ENCODE measurements at places on chromosomes 12 and 14.

GRCh38 chr12:7709969-7710675 is 1.1 kb upstream of the DPPA3 start:
- DNase-seq = no peak

- DNase-seq = no peak
Observed at GRCh38 chr12:91887957-91888356, 257.7 kb downstream of the BTG1 start.

GRCh38 chr12:128269181-128269591 is 2.2 kb downstream of the TMEM132C start:
- no peak for DNase-seq

- no peak for DNase-seq
Observed at GRCh38 chr12:30030693-30031374, 247.1 kb upstream of the TMTC1 start.

DNA sequence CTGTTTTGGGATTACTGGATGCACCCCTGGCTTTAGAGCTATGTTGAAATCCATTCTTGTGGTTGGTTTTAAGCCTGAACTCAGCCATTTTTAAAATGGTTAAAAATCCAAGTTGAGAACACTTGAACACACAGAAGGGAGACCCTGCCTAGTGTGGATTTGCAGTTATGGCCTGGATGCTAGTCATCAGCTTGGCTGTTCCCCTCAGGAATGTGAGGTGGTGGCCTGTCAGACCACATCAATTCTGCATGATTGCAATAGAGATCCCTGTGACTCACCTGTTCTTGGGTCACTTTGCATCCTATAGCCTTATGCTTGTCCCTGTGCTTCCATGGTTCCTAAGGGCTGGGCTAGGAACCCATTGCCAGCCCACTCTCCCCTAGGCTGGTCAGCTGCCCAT is 454.1 kb downstream of the ATP23 start:
- DNase-seq = no peak

- no peak for DNase-seq
Observed at GRCh38 chr14:92555465-92556111, 42.0 kb downstream of the RIN3 start.

GRCh38 chr12:54523637-54524036 is 25.8 kb upstream of the PDE1B start:
- DNase-seq = no peak

DNA sequence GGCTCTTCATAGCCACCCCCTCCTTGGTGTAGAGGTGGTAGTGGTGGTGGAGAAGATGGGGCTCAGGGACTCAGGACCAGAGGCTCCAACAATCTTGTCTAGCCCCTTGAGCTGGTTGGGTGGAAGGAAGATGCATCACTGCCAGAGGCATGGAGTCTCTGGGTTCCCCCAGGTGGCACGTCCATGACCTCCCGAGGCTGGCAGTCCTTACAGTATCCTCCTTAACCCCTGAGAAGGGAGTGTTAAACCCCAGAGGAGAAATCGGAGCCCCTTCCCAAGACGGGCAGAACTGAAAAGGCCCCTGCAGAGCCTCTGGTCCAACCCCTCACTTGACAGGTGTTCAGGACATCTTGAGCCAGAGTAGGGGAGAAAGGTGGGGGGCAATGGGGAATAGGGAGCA is 9.1 kb downstream of the KRT83 start:
- DNase-seq = no peak

DNA sequence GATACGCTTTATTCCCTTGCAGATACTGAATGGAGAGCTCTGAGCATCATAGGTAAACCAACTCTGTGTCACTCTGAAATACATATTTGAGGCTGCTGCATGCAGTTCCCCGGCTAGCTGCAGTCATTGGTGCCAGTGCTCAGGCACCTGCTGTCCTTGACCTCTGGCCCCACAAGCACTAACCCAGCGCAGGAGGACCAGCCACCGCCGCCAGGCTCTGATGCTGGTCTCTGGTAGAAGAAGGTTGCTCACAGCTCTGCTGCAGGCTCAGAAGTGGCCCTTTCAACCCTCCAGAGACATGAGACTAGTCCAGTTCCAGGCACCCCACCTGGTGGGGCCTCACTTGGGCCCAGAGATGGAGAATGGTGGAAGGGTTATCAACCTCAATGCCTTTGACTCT is 34.5 kb upstream of the PTPRB start:
- no peak for DNase-seq

- DNase-seq = no peak
Observed at GRCh38 chr14:48580692-48581091, 905.3 kb upstream of the MDGA2 start.

DNA sequence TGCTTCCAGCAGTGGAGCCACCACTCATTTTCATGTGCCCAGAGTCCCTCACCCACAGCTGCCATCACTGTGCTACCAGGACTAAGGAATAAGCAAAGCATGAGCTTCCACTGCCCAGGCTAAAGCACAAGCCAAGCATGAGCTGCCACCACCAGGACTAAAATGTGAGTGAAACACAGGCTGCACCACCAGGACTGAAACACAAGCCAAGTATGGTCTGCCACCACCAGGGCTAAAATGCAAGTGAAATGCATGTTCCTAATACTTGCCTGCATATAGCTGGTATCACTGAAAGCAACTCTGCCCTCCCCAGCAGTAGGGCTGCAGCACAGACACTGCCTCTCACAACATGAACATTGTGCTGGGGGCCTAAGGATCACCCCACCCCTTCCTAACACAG is 30.0 kb downstream of the CEP83 start:
- DNase-seq = no peak

- no peak for DNase-seq
Observed at GRCh38 chr12:95088379-95088778, 15.0 kb upstream of the NR2C1 start.

DNA sequence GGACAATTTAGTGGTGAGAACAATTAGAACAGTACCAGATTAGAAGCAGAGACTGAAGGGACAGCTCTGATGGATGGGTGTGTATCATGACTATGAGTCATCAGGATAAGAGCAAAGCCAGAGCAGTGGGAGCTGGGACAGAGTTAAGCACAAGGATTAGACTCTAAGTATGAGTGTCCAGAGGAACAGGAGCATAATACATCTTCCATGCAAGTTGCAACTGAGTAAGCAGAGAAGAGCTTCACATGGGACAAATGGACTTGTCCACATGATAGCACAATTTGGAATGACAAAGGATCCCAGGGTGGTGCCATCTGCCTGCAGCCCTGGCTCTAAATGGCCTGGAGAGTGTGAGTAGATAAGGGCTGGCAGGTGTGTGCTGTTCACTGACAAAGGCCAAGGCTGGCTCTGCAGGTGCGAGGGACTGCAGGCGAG is 226.4 kb upstream of the CAND1 start:
- no peak for DNase-seq

DNA sequence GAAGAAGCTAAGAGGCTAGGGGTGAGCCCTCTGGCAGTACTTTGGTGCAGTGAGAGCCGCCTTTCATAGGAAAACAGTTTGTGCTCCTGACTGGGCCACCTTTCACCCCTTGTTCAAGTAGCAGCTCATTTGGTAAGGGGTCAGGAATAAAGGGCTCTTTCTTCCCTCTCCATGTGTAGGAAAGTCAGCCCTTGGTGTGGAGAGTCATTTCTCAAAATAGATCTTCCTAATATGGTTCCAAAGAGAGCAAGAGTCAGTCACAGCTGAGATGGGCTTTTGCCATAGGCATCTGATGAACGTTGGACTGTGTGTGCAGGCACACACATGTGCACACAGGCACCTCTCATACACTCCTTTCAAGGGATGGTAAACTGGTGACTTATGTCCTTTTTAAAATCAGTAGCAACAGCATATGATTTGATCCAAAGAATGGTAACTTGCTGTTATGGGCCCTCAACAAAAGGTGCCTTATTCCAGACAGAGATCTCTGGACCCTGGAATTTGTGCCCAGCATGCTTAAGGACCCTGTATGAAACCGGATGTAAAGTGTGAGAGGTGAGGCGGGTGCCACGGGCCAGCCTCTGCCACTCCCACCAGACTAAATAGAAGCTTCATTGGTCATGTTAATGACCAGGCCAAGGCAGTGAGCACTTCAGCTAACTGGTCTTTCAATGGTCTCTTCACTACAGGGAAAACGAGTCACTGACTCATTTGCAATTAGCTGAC is 16.7 kb upstream of the RIC8B start:
- no peak for DNase-seq

DNA sequence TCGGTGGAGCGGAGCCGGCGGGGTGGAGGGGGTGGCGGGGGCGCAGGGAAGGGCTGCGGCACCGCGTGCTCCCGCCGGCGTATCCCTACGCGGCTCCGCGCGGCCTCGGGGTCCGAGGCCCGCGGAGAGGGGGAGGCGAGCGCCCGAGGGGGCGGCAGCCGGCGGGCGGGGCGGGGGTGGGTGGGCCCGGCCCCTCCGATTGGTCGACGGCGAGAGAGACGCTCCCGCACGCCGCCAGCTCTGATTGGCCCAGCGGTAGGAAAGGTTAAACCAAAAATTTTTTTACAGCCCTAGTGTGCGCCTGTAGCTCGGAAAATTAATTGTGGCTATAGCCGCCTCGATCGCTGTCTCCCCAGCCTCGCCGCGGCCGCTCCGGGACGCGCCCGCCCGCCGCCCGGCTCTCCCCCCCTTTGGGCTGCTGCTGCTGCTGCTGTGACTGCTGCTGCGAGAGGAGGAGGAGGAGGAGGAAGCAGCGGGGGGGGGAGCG is at the start of gene FOXG1:
TSS of gene FOXG1 (plus strand) at position 319 of the 487 bp plus-strand sequence. CDS start 493 bp downstream, outside the sequence.
- no peak for DNase-seq

- no peak for DNase-seq
Observed at GRCh38 chr14:104895786-104896661, 28.7 kb upstream of the PLD4 start.

GRCh38 chr14:81028461-81028860 is 73.0 kb downstream of the TSHR start:
- DNase-seq = no peak

- DNase-seq = no peak
Observed at GRCh38 chr14:68792678-68792978, 239 bp downstream of the ZFP36L1 start.

GRCh38 chr14:75736845-75737485 is 75.9 kb downstream of the TTLL5 start:
- DNase-seq = no peak

DNA sequence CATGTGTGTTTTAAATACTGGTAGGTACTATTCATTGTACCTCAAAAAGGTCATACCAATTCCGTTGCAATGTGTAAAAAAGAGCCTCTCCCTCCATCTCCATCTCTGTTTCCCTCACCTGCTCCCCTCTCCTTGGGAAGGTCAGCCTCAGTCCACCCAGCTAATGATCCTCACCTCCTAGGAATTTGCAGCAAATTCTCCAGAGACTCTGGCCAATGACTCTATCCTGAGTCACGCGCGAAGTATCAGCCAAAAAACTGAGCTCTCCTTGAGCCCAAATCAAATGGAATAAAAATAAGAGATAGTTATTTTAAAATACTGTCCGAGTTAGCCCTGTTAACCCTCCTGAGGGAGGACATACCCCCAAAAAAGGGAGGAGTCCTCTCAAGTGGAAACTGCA is 148.4 kb downstream of the DPF3 start:
- no peak for DNase-seq

- peak; percentile 84 for DNase-seq
Observed at GRCh38 chr12:53065975-53066931, 12.9 kb downstream of the SPRYD3 start.

DNA sequence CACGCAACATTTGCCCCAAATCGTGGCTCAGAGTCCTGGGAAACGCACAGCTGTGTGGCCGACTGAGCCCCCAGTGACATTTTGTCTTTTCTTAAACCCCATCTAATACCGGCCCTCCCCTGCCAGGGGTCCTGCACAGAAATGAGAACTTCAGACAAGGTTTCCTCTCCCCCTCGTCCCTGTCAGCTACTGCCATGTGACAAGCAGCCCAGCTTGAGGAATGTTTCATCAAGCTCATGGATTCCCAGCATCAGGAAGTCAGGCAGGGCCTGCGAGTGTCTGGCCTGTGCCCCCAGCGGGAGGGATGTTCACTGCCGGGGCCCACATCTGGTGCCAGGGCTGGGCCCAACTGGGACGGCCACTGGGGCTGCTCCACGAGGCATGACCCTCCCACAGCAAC is 15.9 kb downstream of the MMP17 start:
- DNase-seq = no peak

DNA sequence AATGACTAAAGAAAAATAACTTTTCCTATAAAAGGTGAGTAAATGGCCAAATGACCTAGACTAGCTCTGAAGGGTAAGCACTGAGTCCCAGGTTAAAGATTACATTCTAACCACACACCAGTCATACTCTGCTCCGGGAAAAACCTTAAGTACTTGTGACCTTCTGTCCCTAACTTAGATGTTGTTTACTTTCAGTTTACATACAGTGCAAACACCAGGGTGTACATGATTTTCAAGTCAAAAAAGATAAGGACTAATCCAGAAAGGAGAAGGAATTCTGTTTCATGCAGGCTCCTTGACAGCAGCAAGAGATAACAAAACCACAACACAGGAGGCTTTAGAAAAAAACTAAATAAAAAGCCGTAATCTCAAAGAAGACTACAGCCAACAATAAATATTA is 174.2 kb downstream of the PPM1H start:
- no peak for DNase-seq

GRCh38 chr12:51330186-51330585 is 6.2 kb upstream of the BIN2 start:
- no peak for DNase-seq

DNA sequence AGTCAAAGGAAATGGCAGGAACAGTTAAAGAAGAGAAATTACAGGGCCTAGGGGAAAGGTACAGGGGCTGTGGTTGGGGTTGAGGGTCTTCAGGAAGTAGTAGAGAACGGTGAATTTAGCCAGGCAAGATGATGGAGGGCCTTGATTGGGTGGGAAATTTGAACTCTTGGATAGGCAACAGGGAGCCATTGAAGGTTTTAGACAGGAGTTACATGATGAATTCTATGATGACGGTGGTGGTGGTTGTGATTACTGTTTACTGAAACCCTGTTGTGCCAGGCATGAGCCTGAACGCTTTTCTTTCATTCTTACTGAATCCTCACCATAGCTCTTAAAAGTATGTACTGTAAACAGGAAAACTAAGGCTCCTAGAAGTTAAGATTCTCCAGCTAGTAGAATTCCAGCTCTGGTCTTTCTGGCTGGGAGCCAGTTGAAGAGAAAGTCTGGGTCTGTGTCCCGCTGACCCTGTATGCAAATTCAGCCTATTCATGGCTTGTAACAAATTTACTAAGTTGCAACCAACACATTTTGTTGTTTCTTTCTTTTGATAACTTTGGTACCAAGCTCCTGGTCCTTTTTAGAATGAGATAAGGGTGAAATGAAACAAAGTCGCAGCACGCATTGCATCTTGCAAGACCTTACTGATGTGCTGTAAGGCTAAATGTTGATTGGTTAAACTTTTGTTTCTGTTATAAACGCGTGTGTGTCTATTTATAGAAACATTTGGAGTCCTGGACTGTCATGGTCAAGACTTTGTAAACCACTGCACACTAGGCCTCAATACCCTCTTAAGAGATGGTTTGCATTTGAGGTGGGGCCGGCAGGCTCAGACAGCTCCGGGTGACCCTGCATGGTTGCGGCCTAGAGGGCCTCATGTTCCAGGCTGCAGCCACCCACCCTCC is 6.0 kb downstream of the ORAI1 start:
- DNase-seq = no peak

GRCh38 chr12:10952645-10953044 is 13.6 kb upstream of the TAS2R14 start:
- DNase-seq = no peak
